ENCODE measurements at places on chromosomes 1 and 21.

- no peak for DNase-seq
Measured at GRCh38 chr1:54284781-54285529, 85.0 kb downstream of the MRPL37 start.

- DNase-seq: no peak
Measured at GRCh38 chr1:56235909-56236510, 343.4 kb downstream of the PLPP3 start.

DNA sequence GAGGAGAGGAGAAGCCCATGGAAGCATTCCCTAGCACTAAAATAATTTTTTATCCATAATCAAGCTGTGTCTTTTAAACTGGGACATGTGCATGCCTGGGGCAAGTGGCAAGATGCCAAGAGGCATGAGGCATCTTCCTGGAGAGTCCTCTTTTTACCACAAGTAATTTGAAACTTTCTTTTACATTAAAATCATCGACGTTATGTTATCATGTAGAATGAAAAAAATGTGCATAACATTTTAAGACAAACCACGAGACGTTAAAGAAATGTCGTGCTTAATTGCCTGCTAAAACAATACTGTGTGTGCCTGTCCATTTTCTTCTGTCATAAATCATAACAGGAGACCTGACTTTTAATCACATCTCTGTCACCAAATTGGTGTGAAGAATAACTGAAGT lies 1.5 kb downstream of the STYXL2 start:
- DNase-seq: no peak

DNA sequence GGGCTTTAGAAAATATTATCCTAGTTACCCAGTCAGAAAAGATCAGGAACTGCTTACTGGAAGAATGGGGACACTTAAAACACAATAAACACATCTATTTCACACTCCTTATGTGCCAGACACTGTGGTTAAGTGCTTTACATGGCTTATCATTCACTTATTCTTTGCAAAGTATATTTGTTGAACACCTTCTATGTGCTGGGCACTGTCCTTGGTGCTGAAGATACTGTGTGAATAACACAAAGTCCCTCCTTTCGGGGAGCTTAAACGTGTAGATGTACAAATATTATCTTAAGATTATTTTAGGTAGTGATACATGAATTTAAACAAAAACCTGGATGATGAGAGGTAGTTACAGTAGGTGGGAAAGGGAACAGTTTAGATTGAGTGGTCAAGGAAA lies 169.3 kb downstream of the ST6GALNAC5 start:
- DNase-seq: no peak

GRCh38 chr1:115592264-115592663 lies 49.5 kb upstream of the VANGL1 start:
- DNase-seq: no peak

DNA sequence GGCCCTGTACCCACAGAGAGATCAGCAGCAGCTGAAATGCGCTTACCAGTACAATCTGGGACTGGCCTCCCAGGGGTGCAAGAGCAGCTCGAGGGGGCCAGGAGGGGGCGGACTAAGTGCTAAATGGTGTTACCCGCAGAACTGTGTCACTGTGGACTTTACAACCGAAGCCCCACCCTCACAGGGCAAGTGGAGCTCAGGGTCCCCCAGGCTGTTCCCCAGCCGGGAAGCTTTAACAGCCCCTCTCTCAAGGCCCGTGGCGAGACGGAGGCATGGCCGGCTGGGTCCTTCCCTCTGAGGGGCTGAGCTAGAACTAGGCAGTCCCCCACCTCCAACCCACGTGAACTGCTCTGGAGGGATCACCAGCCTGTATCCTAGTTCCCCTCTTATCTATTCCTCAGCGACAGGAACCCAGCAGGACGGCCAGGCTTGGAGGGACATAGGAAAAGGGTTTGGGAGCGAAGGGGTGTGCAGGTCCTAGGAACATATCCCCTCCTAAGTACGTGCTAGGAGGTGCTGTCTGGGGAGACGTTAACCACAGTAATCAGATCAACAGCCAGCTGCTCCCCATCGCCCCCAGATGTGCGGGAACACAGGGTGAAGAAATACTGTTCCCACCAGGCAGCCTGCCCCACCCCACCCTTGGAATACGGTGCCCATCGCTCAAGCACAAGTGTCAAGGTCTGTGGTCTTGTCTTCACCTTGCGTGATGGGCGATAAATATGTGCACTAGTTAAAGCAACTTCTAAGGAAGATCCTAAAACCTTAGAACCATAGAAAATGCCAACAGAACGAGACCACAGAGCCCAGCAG lies 24.4 kb downstream of the ZBTB17 start:
- no peak for DNase-seq

GRCh38 chr1:34371829-34372532 lies 195.3 kb downstream of the C1orf94 start:
- DNase-seq: no peak

GRCh38 chr1:9149837-9150581 lies 21.1 kb upstream of the GPR157 start:
- no peak for DNase-seq

GRCh38 chr1:168966217-168966616 lies 140.3 kb upstream of the ATP1B1 start:
- no peak for DNase-seq

DNA sequence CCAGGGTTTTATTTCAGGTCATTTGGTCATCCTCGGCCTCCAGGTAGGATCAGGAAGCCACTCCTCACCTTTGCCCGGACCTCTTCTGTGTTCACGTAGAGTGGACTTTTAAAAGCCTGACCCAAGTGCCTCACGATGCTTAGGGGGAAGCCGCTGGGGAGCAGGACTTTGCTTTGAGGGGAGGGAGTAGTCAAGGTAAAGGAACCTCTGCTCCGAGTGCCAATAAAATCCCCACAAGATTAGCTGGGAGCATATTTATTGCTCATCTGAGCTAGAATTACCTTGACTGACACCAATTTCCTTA lies 603 bp upstream of the DHRS3 start:
- DNase-seq: no peak

DNA sequence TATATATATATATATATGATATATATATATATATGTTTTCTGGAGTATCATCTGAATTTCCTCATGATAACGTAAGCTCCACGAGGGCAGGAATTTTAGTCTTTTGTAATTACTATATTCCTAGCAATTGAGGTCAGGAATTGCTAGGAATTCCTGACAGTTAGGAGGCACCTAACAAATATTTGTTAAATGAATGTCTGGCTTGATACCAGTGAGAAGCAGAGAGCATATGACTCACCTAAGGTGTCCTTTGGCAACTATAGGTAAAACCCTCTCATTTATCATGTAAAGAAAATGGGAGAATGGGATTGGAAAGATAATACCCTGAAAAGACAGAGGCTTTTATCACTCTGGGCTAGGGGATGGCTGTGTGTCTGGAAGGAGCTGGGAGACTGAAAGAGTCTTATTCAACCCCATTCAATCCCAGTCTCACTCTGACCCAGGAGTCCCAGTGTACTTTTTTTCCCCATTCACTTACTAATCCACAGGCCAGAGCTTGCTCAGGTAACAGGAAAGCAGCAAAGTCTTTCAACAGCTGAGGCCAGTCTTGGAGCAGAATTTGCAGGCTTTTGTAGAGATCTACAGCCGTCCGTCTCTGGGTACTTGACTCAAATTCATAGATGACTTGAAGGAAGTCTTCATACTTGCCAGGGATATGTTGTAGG lies 71.2 kb downstream of the DAP3 start:
- DNase-seq: no peak

GRCh38 chr1:240174734-240175133 lies 83.1 kb downstream of the FMN2 start:
- no peak for DNase-seq

DNA sequence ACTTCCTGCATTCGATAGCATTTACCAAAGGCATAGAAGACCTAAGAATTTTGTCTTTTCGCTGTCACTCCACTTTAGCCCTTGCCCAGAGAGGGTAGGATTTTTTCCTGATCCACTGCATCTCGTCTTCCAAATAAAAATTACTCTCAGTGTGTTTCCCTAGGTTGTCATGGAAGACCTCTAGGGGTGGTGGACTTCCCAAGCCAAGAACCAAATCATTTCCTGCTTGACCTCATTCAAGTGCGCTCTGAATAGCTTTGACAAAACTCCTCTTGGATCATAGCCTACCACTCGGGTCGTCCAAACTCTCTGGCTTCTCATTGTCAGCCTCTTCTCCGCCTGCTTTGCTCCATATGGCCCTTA lies 431 bp upstream of the C1orf52 start:
- no peak for DNase-seq

- no peak for DNase-seq
Measured at GRCh38 chr1:172383536-172383935, 36.9 kb upstream of the C1orf105 start.

GRCh38 chr1:201019321-201019977 lies 4.1 kb downstream of the KIF21B start:
- DNase-seq: peak; percentile 30

DNA sequence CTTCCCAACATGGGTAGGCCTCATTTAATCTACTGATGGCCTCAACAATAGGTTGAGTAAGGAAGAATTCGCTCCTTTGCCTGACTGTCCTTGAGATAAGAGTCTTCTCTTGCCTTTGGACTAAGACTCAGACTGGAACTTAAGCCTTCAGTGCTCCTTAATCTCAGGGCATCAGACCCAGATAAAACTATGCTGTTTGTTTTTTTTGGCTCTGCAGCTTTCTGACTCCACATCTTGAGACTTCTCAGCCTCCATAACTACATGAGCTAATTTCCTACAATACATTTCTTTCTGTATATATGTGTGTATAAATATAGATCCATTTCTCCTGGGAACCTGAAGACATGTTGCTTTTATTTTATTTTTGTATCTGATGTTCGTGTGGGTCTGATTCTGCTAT lies 1470.7 kb upstream of the PRMT6 start:
- DNase-seq: no peak

GRCh38 chr1:239243006-239243405 lies 143.4 kb upstream of the CHRM3 start:
- DNase-seq: no peak

- DNase-seq: no peak
Measured at GRCh38 chr1:246219508-246220030, 287.5 kb downstream of the SMYD3 start.

- DNase-seq: peak; percentile 61
Measured at GRCh38 chr1:55214934-55215193, 300 bp downstream of the USP24 start.

DNA sequence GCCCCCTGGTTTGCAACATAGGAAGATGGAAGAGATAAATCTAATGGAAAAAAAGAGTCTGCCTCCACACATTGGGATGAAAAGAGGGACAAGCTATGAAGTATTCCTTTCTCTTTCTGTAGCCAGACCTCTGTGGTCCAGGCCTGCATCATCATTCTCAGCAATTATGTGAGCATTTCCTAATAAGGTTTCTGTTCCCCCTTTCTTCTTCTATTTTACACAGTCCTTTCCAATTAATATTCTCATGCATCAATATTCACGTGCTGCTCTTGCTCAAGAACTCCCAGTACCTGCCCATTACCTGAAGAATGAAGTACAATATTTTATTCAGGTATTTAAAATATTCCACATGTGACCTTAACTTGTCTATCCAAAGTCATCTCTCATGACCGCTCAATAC lies 8.2 kb upstream of the SLC30A1 start:
- DNase-seq: no peak

GRCh38 chr1:149986486-149987296 lies 23.8 kb downstream of the OTUD7B start:
- no peak for DNase-seq

GRCh38 chr1:211375146-211375818 lies 48.6 kb downstream of the TRAF5 start:
- no peak for DNase-seq

Measured in nucleus accumbens (tissue), 56 donors.